Hindlimb muscle (tissue), 1 donor: ENCODE measurements at places on chromosomes 4 and X.

DNA sequence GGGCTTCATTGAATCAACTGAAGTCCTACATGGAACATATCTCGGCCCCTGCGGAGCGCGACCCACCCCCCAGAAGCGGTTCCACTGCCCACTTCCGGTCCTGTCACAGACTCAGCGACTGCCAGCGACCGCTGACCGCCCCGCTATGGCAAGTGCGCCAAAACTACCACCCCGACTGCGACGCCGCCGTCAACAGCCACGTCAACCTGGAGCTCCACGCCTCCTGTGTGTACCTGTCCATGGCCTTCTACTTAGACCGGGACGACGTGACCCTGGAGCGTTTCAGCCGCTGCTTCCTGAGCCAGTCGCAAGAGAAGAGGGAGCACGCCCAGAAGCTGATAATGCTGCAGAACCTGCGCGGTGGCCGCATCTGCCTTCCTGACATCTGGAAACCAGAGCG lies 14.8 kb upstream of the FAM47A start:
- DNase-seq = no peak

- no peak for DNase-seq
Measured at GRCh38 chrX:47605024-47605423, 14.6 kb downstream of the SYN1 start.

DNA sequence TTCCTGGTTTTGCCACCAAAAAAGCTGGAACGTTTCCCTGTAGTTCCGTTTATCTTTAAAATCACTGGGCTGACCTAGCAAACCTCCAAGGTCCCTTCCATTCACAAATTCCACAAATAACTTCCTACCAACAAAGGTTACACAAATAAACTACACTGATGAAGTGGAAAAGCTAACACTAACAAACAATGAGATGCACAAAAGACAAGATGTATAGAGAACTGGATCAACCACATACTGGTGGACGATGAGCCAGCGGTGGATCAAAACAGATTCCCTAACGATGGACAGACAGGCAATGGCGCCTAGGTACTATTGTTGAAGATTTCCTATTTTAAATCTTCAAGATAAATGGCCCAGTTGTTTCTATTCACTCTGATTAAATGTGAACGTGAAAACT lies 15.5 kb downstream of the AFAP1 start:
- no peak for DNase-seq

DNA sequence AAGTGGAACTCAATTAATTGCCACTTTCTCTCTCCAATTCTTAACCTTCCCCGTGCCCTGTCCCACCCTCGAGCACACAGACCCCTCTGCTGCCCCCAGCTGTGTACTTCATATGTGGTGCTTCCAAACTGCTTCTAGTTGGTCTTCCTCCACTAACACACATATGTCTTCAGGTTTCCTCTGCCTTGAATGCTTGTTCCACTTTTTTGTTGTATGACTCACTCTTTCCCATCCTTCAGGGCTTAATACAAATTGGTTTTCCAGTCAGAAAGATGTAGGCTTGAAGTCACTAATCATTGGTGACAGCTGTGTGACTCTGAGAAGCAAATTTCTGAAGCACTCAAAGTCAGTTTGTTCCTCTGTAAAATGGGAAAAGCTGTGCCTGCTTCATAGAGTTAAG lies 30.6 kb downstream of the TRIM2 start:
- DNase-seq = no peak

GRCh38 chr4:175297965-175298565 lies 379.9 kb downstream of the ADAM29 start:
- no peak for DNase-seq

DNA sequence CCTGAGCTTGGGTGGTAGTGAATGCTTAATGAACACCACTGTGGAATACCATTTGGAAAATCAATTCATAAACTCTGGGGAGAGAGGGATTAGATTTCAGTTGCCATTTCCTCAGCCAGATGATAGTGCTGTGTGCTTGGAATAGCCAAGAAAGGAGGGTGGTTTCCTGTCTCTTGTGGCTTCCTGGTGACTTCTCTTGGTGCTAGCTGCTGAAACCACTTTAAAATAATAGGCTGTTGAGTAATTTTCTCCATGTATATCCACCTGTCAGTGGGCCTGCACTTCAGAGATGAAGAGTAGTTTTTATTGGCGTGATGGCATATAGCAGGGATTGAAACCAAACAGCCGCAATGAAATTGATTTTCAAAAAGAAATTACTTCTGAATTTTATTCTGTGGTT lies 11.8 kb downstream of the EDA start:
- DNase-seq = no peak

DNA sequence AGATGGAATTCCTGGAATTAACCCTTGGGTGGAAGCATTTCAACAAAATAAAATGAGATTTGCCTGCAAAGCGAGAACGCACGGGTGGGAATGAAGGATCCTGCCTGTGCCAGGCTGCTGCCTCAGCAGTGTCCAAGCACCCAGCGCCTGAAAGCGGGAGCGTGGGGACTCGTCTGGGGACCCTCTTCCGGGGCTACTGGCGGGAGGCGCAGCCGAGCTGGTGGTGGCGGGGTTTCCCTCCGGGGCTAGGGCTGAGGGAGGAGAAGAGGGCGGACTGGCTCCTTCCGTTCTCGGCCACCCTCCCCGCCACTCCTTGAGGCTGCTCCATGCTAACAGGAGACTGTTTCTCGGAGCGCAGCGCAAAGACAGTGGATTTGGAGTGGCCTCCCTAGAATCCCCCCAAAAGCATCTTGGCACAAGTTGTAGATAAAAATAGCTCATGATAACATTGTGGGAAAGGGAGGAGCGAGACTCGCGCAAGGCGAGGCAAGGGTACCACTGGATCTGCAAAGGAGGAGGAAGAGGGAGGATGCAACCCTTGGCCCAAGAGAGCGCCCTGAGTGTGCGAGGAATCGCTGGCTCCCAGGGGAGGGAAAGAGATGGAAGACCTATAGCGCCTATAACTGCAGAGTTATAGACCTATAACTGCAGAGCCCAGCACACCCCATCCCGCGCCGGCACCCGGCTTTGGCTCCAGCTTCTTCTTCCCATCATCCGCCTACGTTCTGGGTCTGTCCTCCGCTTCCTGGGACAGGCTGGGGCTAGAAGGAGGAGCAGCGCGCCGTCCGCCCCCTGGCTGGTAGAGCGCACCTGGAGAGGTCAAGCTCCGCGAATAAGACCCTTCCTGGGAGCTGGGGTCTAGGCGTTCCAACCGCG lies 1.3 kb downstream of the HS3ST1 start:
- DNase-seq = no peak

- no peak for DNase-seq
Measured at GRCh38 chr4:184510401-184510800, 36.1 kb upstream of the IRF2 start.

DNA sequence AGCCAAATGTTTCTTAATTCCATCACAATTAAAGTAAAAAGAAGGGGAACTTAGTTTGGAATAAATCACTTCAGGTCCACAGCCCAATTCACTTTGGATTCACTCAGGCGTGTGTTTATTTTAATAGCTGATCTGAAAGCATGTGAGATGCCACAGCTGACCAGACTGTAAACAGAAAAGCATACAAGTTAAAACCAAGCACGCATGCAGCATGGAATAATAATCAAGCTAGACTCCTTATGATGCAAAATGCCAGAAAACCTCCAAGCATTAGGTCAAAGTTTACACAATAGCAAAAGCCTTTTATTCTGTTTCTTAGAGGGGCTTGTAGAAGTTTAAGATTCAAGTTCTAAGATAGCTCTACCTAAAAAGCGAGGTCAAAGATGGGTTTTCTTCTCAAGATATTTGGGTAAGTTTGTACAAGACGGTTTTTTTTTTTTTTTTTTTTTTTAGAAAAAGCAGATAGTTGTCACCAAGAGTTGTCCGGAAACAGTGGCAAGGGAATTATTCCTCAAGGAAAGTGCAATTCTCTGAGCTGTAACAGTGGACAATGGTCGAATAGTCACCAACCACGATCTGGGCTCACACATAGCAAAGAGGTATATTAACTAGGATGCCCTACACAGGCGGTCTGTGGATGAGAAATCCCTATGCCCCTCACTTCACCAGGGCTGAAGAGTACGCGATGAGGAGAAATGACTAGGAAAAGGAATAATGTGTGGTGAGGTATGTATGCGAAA lies 763 bp upstream of the PRRG1 start:
- peak; percentile 8 for DNase-seq

DNA sequence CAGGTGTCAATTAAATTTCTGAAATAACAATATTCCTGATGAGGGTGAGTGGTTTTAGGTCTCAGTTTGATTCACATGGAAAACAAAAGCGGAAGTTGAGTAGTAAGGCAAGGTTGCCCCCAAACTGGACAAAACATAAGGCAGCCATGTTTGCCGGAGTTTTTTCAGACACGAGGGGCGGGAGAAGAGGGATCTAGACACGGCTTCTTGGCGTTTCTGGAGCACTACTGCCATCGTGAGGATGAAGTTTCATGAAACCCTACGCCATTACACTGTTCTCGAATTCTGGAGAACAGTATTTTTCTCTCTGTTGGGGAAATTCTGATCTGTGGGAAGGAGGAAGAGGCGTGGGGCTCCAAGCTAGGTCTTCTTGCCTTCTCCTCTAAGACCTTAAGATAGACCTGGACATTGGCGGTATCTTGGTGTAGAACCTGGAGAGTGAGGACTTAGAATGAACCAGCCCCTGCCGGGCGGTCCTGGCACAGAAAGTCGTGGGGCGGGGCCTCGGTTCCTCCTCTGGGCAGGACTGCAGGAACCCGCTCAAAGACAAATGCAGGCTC lies 160.3 kb downstream of the OR13H1 start:
- peak; percentile 0 for DNase-seq

DNA sequence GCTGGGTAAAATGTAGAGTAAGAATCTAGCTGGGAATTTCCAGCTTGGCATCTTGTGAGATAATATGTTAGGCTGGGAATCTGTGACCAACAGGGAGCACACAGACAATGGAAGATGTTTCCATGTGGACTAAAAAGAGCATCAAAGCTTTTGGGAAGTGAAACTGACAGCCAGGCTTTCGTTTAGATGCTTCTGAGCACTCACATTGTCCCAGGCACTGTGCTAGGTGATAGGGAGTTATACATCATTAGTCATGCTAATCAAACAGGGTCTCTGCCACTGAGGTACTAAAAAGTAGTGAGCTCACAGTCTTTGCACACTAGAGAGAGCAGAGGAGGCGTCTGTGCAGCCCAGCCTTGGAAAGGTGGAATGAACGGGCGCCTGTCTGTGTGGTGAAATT lies 101.9 kb upstream of the SCOC start:
- no peak for DNase-seq

- peak; percentile 18 for DNase-seq
Measured at GRCh38 chrX:47264483-47265173, 31.8 kb downstream of the USP11 start.

DNA sequence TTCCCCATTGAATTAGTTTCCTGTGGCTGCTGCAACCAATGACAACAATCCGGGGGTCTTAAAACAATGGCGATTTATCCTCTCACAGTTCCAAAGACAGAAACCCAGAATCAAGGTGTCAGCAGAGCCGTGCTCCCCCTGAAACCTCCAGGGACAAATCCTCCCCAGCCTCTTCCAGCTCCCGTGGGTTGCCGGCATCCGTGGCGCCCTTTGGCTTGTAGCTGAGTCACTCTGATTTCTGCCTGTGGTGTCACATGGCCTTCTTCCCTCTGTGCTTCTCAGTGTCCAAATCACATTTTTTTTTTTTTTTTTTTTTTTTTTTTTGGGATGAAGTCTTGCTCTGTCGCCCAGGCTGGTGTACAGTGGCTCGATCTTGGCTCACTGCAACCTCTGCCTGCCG lies 64.5 kb upstream of the STX18 start:
- DNase-seq = no peak

- no peak for DNase-seq
Measured at GRCh38 chr4:59838236-59838635, 1361.9 kb upstream of the ADGRL3 start.

GRCh38 chr4:148059617-148060180 lies 327.8 kb downstream of the ARHGAP10 start:
- no peak for DNase-seq

DNA sequence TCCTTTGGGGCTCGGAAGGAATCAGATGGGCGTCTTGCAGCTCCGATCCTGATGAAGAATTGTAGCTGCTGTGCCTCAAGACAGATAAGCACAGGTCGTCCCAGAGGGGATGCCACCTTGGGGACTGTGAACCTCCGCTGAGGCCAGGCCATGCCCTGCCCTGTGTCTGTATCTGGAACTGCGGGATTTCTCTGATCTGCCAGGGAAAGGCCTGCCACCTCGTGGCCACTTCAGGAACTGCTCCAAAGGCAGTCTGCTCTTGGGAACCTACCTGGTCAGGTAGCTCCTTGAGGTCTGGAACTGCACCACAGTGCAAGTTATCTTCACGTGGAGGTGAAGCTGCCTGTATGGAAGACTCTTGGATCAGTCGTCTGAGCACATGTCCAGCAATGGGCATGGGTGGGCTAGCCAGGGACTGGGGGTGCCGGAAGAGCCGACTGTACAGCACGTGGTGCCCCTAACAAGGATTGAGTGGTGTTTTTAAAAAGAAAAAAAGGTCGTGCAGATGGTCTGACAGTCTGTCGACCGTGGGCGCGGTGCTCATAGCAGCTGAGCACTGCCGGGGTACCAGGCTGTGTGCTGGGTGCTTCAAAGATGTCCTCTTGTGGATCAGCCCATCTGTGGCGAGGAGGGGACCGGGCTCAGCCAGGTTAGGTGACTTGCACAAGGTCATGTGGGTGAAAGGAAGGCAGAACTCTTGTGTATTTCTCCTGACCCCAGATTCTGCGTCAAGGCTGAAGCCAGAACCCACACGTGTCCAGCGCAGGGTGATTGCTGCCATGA lies 3.1 kb upstream of the GRPEL1 start:
- peak; percentile 73 for DNase-seq

- DNase-seq = no peak
Measured at GRCh38 chrX:123193101-123193500, 9.0 kb downstream of the GRIA3 start.

DNA sequence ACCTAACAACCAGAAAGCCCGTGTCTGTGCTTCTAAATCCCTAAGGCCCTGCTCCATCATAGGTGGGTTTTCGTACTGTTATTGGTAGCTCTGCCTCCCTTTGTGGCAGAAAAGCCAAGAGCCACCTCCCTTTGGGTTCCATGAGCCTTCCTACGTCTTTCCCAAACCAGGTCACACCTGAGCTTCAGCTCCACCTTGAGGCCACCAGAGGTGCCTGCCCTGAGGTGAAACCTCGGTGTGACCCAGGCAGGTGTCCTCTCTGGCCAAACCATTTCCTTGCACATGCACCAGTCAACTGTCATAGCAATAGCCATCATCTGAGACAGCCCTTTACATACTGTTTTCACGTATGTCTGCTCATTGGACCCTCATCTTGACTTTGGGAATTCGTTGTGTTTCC lies 188.0 kb upstream of the RBPJ start:
- DNase-seq = no peak
